ENCODE measurements at places on chromosomes 12 and 14.
A peak's percentile ranks its signal among the peaks of the same experiment; 100 is the strongest.

- DNase-seq, result no peak
Observed at GRCh38 chr12:24546084-24546483, 402.8 kb downstream of the BCAT1 start.

GRCh38 chr12:124024263-124024678, 51.3 kb downstream of the ZNF664 start:
- no peak for DNase-seq

GRCh38 chr12:107258780-107259179, 165.4 kb upstream of the CRY1 start:
- DNase-seq, result no peak

DNA sequence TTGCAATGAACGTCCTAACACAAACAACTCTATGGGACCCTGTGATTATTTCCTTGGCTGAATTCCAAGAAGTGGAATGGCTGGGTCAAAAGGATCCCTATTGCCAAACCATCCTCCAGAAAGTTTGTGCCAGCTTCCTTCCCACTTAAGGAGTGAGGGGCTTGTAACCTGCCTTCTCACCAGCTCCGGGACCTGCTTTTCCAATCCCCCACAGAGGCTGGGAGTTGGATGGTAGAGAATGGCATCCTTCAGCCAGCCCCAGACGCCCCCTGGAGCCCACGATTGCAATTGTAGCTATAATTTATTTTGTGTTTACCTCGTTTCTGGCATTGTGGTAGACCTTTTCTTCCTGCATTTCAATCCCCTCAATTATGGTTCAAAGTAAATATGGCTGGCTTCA, 9.7 kb upstream of the ZDHHC22 start:
- DNase-seq, result peak; percentile 63

GRCh38 chr12:68579254-68579653, 31.4 kb upstream of the RAP1B start:
- no peak for DNase-seq

- no peak for DNase-seq
Observed at GRCh38 chr12:42450248-42450647, 124.3 kb downstream of the PPHLN1 start.

DNA sequence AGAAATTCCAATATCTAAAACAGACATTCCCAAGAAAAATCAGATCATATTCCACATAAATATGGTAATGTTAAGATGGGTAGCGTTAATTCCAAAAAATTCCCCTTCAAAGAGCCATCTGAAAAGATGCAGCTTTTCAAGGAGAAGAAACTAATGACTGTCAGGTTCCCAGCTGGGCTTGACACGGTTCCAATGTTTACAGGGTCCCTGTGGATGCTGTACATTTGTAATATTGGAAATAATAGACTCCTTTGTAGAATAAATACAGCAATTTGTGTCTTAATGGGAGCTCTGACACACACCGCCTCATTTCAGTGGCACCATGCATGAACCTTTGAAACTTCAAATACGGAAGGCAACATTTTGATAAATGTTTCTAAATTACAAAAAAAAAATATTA, 140.6 kb downstream of the ITPR2 start:
- no peak for DNase-seq

GRCh38 chr14:54786838-54787237, 115.8 kb downstream of the GCH1 start:
- no peak for DNase-seq

DNA sequence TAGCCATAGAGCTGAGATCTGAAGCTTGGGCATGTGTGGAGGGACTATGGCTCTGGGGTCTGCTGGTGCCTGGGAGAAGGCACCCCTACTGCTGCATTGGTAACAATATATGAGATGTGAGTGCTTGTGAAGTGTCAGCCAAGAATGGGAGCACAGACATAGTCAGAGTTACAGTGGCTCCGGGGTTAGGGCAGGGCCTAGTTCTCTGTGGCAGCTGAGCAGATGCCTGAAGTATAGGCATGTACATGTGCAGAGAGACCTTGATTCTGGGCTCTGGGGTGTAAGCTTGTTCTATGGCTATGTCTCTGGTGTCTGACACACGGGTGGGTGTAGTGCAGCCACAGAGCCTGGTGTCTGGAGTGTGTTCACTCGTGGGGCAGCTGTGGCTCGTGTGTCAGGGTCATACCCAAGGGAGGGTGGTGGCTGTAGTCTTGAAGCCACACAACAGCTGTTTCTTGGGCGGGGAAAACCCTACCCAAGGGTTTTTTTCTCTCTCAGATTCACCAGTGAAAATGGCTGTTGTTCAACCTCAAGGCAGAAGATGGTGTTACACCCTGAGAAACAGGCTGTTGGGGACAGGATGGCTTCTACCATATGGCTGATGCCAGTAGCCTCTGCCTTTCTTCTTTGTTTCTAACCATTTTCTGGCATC, 11.9 kb upstream of the TCL1A start:
- DNase-seq, result no peak

- no peak for DNase-seq
Observed at GRCh38 chr12:47317175-47317915, 237.6 kb upstream of the AMIGO2 start.

GRCh38 chr12:64781280-64782190, 22.3 kb upstream of the GNS start:
- no peak for DNase-seq

DNA sequence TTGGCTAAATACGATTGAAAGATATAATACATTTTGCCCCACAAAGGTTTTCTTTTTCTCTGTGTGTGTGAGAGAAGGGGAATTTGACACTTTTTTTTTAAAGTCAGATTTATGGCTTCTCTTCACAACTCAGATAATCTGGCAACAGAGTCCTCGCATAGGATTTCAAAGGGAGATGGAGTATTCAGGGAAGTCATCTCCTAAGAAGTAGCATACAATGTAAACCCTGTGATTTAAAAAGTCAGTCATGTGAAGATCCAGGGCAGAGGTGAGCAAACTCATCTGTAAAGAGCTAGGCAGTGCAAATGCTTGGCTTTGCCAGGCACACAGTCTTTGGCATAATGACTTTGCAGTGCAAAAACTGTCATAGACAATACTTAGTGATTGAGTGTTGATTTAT, 1526.3 kb downstream of the AACS start:
- no peak for DNase-seq

GRCh38 chr14:55754471-55754870, 174.5 kb downstream of the KTN1 start:
- no peak for DNase-seq

GRCh38 chr14:81123811-81124210, 96.9 kb downstream of the GTF2A1 start:
- no peak for DNase-seq

GRCh38 chr14:102525219-102525928, 15.8 kb upstream of the ANKRD9 start:
- DNase-seq, result no peak

GRCh38 chr12:48031135-48031960, 27.1 kb upstream of the COL2A1 start:
- DNase-seq, result no peak

DNA sequence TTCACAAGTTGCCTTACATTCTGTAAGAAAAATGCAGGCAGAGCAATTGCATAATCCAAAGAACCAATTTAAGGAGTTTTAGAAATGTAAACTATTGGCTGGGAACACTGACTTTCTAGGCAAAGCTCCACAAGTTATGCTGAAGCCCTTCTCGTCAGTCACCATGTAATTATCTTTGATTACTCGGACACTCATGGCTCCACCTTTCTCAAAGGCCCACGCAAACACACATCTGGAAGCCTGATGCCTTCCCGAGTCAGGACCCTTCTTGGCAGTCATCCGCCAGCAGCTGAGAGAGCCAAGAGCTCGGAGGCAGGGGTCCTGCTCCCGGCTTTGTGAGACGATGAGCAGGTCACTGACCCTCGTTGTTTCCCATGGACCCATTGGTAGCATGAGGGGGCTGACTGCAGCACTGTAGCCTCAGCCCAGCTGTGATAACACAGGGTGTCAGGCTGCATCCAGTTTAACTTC, 202.2 kb downstream of the TMEM132D start:
- DNase-seq, result no peak

- DNase-seq, result no peak
Observed at GRCh38 chr12:32947206-32948067, 50.9 kb upstream of the PKP2 start.

- no peak for DNase-seq
Observed at GRCh38 chr12:76199808-76200207, 115.3 kb upstream of the NAP1L1 start.

DNA sequence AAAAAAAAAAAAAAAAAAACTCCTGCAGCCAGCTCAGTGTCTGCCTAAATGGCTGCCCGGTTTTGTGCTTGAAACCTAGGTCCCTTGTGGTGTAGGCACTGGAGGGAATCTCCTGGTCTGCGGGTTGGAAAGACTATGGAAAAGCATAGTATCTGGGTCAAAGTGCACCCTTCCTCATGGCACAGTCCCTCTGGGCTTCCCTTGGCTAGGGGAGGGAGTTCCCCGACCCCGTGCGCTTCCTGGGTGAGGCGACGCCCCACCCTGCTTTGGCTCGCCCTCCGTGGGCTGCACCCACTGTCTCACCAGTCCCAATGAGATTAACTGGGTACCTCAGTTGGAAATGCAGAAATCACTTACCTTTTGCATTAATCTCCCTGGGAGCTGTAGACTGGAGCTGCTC, 14.3 kb downstream of the PTCSC3 start:
- no peak for DNase-seq

- no peak for DNase-seq
Observed at GRCh38 chr14:76603713-76604112, 157.6 kb upstream of the VASH1 start.

DNA sequence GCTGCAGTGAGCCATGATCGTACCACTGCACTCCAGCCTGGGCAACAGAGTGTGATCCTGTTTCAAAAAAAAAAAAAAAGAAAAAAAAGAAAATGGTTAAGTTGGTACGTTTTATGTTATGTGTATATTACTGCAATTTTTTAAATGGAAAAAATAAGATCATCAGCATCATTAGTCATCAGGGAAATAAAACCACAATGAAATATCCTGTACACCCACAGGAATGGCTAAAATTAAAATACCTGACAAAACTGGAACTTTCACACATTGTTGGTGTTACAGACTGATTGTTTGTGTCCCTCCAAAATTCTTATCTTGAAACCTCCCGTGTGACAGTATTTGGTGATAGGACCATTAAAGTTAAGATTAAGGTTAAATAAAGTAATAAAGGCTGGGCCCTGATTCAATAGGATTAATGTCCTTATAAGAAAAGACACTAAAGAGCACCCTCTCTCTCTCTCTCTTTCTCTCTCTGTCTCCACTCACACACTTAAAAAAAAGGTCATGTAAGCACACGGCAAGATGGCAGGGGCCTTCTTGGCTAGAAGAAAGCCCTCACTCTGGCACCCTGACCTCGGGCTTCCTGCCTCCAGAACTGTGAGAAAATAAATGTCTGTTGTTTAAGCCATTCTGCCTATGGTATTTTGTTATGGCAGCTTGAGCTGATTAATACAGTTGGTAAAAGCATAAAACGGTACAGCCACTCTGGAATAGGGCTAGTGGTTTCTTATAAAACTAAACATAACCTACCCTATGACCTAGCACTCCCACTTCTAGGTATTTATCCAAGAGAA, 48.3 kb upstream of the ZFP36L1 start:
- DNase-seq, result no peak

DNA sequence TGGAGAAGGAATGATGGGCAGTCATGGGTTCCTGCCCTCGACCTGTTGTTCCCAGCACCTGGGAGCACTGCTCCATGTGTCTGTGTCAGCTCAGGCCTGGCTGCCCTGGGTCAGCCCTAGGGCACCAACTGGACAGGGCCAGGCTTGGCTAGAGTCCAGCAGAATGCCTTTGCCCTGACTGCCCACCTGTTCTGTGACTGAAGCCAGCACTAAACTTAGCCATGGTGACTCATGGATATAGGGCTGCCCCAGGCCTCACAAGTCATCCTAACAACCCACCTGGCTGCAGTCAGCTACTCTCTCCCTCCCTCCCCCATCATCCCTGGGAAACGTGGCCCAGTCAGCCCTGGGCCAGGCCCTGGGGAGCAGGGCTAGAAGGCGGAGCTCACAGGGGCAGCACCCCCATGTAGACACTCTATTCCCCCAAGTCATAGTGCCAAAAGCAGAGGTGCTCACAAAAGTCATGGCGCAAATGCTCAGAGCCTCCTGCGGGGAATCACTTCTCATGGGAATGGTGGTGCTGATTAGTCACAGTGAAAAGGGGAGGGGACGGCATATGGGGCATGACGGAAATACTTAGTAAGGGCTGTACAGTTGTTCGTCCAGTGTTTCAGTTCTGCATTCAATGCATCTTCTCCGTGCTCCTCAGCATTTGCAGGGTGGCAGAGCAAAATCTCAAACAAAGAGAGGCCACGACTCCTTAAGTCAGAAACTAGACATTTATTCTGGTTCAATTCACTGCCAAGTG, 52.0 kb upstream of the NTF3 start:
- no peak for DNase-seq

DNA sequence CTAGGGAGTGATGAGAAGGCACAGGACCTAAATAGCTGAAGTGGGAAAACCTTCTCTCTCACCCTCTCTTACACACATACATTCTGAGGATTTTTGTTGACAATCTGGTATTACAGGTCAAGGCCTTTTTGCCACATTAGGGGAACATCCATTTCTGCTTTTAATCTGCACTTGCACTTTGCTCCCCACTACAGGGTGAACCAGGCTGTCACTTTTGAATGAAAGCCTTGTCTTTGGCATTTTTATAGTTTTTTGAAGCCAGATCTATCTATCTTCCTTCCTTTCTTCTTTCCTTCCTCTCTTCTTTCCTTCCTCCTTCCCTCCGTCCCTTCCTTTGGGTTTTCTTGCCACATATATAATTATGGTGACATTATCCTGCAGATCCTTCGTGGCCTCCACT, 165.9 kb upstream of the OTX2 start:
- DNase-seq, result no peak

GRCh38 chr12:91622037-91622436, 439.4 kb upstream of the DCN start:
- no peak for DNase-seq

- DNase-seq, result peak; percentile 76
Observed at GRCh38 chr12:6222078-6222654, 22.0 kb downstream of the CD9 start.

DNA sequence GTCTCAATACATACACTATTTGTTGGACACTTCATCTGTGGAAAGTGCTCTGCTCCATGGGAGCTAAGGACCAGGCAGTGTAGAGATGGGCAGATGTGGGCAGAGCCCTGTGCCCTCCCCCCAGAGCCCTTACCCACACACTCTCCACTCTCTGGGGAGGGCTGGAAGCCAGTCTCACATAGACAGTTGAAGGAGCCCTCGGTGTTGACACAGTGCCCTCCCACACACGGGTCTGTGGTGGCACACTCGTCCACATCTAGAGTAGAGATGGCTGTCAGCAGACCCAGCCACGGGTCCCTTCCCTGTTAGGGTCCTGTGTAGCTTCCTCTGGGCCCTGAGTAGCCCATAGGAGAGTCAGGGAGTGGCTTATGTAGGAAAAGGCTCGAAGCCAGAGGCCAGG, 14.3 kb downstream of the ISCA2 start:
- DNase-seq, result no peak

- no peak for DNase-seq
Observed at GRCh38 chr12:54328595-54329337, 3.8 kb downstream of the COPZ1 start.

- no peak for DNase-seq
Observed at GRCh38 chr12:110705309-110705708, 16.4 kb upstream of the HVCN1 start.

All from ecto neural progenitor cell (in vitro differentiated cells).